ENCODE measurements at places on chromosomes 12 and 14.

DNA sequence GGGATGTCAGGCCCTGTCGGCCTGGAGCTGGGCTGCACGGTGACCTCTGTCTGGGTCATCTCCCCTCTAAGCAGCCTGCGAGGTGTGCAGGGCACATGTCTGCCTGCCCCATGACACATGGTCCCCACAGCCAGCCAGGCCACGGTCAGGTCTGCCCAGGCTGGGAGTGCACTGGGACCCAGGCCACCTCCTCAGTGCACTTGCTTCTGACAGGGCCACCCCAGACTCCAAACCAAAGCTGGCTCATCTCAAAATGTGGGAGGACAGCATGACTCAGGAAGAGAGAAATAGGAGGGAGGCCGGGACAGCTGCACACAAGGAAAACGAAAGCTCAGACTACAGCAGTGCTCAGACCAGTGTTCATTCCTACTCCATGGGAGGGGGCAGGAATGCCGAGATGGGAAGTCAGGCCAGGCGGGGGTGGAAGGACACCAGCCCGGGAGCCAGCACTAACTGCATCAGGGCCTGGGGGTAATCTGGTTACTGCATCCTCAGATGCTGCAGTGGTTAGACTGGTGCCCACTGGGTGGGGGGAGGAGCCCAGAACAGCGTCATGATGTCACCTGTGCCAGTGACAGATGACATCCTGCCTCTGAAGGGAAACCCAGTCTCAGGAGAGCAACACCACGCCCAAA lies 4.0 kb downstream of the P2RX2 start:
- no peak for DNase-seq

GRCh38 chr12:3303410-3304136 lies 187.4 kb upstream of the PRMT8 start:
- no peak for DNase-seq

DNA sequence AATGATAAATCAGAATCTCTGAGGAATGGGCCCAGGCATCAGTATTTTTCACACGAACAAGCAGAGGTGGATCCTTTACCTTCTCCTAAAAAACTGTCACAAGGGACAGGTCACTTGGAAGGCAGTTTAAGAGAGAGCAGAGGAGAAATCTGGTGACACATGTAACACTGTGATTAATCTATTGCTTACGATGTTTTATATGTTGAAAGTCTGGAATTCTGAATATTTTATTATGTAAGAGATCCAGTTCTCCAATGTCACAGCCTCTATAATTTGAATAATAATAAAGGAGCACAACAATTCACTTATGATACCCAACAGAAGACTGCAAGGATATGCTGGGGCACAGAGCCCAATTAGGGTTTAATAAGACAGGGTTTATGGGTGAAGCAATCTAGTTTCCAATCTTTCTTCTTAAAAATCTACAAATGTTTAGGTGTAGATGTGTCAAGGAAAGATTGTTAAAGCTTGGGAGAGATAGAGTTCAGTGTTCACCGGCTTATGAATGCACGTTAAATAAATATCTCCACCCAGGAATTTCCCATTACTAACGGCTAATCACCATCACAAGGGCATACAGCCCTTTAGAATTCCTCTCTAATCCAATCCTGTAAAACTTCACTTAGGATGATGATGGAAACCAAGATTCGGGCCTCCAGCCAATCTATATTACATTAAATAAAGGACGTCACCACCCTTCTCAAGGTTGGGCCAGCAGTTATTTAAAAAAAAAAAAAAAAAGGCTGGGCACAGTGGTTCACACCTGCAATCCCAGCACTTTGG lies 23.4 kb downstream of the DUSP16 start:
- no peak for DNase-seq

- no peak for DNase-seq
Measured at GRCh38 chr14:83908419-83908818, 1621.5 kb upstream of the FLRT2 start.

DNA sequence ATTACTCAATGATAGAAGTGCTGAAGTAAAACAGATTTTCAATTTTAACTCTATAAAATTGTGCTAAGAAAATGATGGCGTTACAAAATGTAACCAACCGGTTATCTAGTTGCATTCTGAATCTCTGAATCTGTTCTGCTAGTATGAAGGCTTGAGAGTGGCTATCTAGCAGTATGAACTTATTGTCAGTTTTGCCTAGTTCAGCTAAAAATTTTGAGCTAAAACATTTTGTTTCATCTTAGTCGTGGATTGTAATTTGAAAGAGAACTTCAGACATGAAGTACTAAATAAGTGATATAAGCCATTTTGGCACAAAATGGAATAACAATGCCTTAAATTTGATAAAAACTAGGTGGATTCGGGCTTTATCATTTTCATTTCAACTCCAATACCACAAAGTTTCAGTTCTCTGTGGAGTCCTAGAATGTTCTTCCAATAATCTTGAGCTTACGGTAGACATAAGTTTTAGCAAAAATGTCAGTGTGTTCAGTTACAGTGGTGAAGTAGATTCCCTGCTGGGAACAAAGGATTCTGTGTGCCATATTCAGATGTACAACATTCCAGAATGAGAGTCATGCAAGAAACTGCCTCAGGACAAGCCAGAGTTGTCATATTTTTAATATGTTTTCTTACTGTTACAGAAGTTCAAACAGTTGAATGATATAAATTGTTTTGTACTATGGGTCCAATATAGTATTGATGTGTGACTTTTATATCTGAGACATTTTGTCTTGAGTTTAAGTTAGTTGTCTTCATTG lies 28.1 kb downstream of the ATP6V1D start:
- DNase-seq, result no peak

DNA sequence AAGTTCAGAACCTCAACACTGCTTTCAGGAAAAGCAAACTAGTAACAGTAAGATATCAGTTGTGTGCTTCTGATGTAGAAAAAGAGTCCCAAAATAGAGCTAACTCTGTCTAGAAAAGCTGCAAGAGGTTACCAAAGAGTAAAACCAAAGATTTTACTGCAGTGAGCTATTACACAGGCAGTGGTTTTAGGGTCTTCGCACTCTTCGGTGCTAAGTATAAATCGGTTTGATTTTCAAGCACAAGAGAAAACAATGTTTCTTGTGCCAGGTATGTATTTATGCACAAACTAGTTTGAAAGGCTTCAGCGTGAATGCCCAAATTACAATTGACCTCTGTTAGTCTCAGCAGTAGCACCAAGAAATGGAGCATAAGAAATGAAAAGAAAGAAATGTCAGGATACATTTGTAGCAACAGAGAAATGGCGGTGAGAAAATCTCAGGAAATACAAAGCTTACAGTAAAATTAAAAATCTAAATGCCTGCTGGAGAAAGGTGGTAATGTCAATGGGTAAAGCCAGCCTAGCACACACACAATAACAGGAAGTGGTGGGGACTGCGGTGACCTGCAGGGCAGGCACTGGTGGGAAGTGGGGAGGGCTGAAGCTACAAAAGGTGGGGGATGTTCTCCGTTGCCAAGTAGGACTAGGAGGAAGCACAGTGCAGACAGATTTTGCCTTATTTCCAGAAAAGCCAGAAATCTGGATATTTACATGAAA lies 18.0 kb upstream of the DYRK2 start:
- peak; percentile 57 for DNase-seq

DNA sequence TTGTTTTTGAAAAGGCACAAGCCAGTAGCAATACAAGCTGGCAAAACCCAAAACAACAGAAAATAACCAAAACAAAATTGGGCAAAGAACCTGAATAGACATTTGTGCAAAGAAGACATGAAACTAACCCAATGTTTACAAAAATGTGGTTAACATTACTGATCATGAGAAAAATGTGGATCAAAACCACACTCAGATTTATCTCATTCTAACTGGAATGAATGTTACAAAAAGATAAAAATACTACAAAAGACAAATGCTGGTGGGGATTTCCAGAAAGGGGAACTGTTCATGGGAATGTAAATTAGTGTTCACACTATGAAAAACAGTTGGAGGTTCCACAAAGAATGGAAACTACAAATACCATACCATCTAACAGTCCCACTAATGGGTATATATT lies 26.6 kb downstream of the ASCL4 start:
- DNase-seq, result no peak

DNA sequence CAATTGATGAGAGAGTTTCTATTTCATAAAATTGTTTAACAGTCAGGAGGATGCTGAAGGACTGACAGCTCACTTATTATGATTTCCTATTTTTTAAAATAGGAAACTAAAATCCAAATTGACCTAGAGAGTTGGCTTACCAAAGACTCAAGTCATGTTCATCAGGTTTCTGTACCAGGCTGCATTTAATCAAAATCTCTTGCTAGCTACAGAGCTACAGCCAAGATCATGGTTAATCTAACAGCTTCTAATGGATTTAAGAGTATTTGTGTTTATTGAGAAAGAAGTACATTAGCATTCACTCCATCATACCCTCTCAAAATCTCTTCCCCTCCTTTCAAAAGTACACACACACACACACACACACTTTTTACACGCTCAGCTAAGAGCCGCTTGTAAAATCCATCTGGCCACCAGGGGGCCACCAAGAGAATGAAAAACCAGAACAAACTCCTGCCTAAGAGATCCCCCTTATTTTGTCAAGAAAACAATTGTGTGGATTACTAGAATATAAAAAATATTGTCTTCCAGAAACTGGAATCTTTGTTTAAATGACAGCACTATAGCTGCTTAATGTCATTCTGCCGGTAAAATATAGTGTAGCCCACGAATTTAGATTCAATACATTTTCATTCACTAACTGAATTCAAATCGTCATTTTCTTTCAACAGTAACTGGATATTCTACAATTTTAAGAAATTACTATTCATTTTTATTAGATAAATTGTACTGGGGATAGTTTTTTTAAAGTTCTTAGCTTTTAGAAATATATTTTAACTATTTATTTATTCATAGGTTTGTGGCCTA lies 334.0 kb downstream of the BTG1 start:
- DNase-seq, result peak; percentile 71

DNA sequence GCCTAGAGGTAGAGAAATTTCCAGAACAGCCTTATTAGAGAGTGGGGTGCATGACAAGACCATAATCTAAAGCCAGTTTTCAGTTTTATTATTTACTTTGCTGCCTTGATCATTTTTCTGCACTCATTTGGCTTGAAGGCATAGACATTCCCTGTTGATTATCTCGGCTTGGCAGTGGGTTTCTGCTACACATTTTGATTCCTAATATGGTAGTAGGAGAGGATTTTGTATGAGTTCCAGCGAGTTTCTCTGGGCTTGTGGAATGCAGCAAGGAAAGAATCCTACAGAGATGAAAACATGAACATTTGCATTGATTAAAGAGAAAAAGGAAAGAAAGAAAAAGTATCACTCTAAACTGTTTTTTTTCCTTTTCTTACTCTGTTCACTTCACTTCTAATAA lies 281.2 kb downstream of the PAWR start:
- DNase-seq, result no peak

- DNase-seq, result no peak
Measured at GRCh38 chr12:31119192-31119802, 45.6 kb downstream of the DDX11 start.

GRCh38 chr14:83909507-83909906 lies 1620.4 kb upstream of the FLRT2 start:
- no peak for DNase-seq

- no peak for DNase-seq
Measured at GRCh38 chr12:124754949-124755800, 108.5 kb downstream of the SCARB1 start.

GRCh38 chr14:71716041-71716772 lies 216.0 kb upstream of the RGS6 start:
- DNase-seq, result no peak

DNA sequence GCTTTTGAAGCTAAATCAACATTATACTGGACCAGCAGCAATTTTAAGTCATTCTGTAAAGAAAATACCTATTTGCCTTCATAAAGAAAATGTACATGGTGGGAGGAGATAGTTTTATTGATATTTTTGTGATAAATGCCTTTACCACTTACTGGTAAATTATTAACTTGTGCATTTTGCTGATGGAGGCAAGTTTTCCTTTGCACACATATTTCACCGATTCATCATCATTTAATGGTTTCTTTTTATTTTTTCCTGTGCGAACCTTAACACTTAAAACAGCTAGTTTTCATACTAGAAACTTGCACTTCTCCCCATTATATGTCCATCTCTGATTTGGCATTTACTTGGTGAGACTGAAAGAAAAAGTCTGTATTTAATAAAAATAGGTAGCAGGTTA lies 239.3 kb downstream of the TRHDE start:
- DNase-seq, result no peak

GRCh38 chr12:23628806-23629205 lies 320.7 kb downstream of the SOX5 start:
- no peak for DNase-seq

DNA sequence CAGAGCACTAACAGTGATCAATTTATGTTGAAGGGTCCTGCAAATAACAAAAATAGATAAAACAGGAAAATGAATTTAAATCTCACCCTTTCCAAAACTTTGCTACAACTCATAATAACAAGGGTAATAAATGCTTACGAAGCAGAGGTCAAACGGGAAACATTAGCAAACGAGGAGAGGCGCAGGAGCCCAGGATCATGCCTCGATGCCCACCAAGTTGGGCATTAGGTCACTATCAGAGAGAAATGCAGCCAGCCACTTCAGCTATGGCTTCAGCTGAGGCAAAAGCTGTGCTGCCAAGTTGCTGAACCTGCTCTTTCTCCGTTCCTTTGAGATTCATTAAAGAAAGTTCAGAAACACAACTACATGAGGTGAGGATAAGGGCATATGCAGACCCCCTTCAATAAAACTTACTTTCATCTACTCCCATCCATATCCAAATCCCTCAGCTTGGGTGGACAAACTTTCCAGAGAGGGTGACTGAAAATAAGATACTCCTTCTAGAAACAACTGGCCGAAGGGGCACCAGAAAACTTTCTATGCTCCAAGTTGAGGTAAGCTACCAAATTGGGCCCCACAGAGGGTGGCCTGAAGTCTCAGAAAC lies 7.9 kb downstream of the NKX2-1 start:
- DNase-seq, result no peak

GRCh38 chr12:1662761-1663439 lies 28.0 kb upstream of the ADIPOR2 start:
- no peak for DNase-seq

DNA sequence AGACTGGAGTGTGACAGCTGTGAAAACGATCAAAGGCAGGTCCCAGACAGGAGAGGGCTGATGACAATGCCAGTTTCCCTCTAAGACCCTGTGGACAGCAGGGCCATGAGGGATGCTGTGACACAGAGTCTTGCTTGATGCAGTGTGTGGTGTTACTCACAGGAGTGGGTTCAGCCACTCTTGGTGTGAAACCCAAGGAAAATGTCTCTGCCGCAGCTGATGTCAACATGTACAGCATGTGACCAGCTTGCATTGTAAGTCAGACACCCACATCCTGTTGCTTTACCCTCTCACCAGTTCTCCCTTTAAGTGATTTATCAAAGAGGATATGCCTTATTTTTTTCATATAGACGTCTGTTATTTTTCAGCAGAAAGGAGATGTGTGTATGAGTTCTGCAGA lies 268.6 kb downstream of the BTG1 start:
- DNase-seq, result peak; percentile 63

- DNase-seq, result no peak
Measured at GRCh38 chr14:36320897-36321381, 502 bp upstream of the MBIP start.

DNA sequence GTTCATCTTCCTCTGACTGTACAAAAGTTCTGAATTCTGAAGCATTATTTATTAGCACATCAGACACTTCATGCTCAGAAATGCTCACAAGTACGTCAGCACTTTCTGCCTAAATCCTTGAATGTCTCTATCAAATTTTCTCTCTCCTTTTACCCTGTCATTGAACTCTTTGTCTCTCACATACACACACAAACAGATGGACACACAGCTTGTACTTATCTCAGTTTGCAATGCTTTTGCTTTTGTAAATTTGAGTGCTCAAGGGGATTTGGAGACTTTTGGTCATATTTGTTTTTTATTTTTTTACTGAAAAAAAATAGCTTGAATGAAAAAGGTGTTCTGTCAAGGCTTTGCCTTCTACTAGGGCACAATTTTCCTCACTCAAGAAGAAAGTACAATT lies 64.2 kb upstream of the PDZRN4 start:
- no peak for DNase-seq
